ENCODE measurements at places on chromosomes 6 and 20. TPM values are rescaled to one million over a fixed set of nuclear protein-coding genes. Genes with fewer than 3 reads are reported as not detected.

The CCN5 gene
- total RNA-seq = not detected

The SUMO4 gene
- 3.6 TPM for total RNA-seq

The COL20A1 gene
- total RNA-seq = 0.47 TPM

The STMND1 gene
- 0.22 TPM for total RNA-seq

The SLC22A16 gene
- not detected for total RNA-seq

DNA sequence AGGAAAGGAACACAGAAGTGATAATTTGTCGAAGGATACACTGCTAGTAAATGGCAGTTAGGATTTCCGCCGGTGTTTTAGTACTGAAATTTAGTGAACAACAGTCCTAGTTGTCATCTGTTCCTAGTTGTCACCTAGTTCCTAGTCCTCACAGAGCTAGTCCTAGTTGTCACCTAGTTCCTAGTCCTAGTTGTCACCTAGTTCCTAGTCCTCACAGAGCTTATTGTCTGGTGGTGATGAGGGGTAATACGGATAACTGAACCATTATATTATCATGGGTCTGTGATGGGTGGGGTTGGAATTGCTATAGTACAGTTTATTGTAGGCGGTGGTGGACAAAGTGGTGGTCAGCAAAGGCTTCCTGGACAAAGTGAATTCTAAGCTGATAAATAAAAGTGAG is 1.8 kb downstream of the SNRNP48 start:
- no peak for DNase-seq
- H3K4me3 ChIP-seq = peak overlapping the region; percentile 98
- peaks cover 37% of the 10 kb centered on the region for H3K4me1 ChIP-seq
- no peak overlapping the region for H3K27ac ChIP-seq
- H3K36me3 ChIP-seq = peaks cover 7% of the 10 kb centered on the region
- H3K27me3 ChIP-seq = no peaks in the 10 kb centered on the region

- H3K36me3 ChIP-seq = no peaks in the 10 kb centered on the region
- peaks cover 19% of the 10 kb centered on the region for H3K4me1 ChIP-seq
- H3K27ac ChIP-seq = no peak overlapping the region
These were observed 94.6 kb upstream of the SUPT3H start for GRCh38 chr6:45472382-45472781.

GRCh38 chr20:44389871-44390270 is 34.4 kb downstream of the HNF4A start:
- H3K4me3 ChIP-seq = no peak overlapping the region
- H3K27me3 ChIP-seq = no peaks in the 10 kb centered on the region
- H3K36me3 ChIP-seq = peaks cover 2% of the 10 kb centered on the region
- H3K27ac ChIP-seq = no peak overlapping the region

DNA sequence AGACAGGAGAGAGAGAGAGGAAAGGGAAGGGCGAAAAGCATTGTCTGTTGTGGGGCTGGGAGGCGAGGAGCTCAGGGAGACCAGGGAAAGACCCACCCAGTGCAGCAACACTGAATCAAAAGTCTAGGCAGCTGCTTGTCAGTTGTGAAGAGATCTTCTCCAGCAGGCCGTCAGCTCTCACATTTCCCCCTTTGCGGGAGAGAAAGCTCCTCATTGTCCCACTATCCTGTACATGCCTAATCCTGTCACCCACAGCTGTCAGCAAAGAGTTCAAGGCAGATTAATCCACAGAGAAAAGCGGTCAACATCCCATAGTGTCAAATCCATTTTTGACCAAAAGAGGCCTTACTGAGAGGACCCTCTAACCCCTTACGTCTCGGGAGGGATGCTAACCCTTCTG is 27.3 kb downstream of the RNF182 start:
- H3K27ac ChIP-seq = no peak overlapping the region
- DNase-seq = no peak
- no peaks in the 10 kb centered on the region for H3K27me3 ChIP-seq
- H3K4me1 ChIP-seq = no peaks in the 10 kb centered on the region
- H3K36me3 ChIP-seq = peaks cover 6% of the 10 kb centered on the region

- peaks cover 3% of the 10 kb centered on the region for H3K27me3 ChIP-seq
- H3K4me3 ChIP-seq = no peak overlapping the region
- H3K36me3 ChIP-seq = no peaks in the 10 kb centered on the region
- no peak overlapping the region for H3K27ac ChIP-seq
These were observed 750.4 kb downstream of the QKI start for GRCh38 chr6:164164876-164165275.

DNA sequence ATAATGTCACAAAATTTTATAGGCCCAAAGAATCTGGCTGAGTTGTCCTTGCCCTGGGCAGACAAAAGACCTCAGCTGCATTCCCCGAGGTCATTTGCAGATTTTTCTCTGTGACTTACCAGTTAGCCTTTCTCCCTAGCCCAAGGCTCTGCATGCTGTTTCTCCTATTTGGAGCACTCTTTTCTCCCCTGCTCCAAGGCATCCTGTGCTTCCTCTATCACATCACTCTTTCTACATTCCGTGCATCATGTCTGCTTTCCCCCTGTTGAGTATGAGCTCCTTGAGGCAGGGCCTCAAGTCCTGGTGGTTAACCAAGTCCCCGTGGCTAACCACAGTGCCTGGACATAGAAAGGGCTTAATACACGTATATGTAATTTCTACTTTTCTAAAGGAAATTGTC is 593 bp upstream of the GSTA3 start:
- no peak overlapping the region for H3K4me3 ChIP-seq
- H3K4me1 ChIP-seq = no peaks in the 10 kb centered on the region
- DNase-seq = no peak
- H3K36me3 ChIP-seq = no peaks in the 10 kb centered on the region
- no peaks in the 10 kb centered on the region for H3K27me3 ChIP-seq

GRCh38 chr6:149049230-149049629 is 268.3 kb upstream of the TAB2 start:
- no peaks in the 10 kb centered on the region for H3K27me3 ChIP-seq
- H3K27ac ChIP-seq = no peak overlapping the region
- DNase-seq = no peak
- H3K36me3 ChIP-seq = no peaks in the 10 kb centered on the region
- no peak overlapping the region for H3K4me3 ChIP-seq

GRCh38 chr6:7954477-7955200 is 44.1 kb upstream of the TXNDC5 start:
- no peaks in the 10 kb centered on the region for H3K36me3 ChIP-seq
- no peaks in the 10 kb centered on the region for H3K4me1 ChIP-seq
- no peak overlapping the region for H3K4me3 ChIP-seq
- no peak for DNase-seq
- no peak overlapping the region for H3K27ac ChIP-seq
- peaks cover 5% of the 10 kb centered on the region for H3K27me3 ChIP-seq

- DNase-seq = no peak
- H3K4me1 ChIP-seq = peaks cover 25% of the 10 kb centered on the region
- H3K36me3 ChIP-seq = no peaks in the 10 kb centered on the region
- H3K4me3 ChIP-seq = no peak overlapping the region
- no peak overlapping the region for H3K27ac ChIP-seq
These were observed 85.6 kb downstream of the GPR6 start for GRCh38 chr6:110063594-110064263.

- no peaks in the 10 kb centered on the region for H3K27me3 ChIP-seq
- H3K4me3 ChIP-seq = no peak overlapping the region
- no peaks in the 10 kb centered on the region for H3K4me1 ChIP-seq
- H3K36me3 ChIP-seq = no peaks in the 10 kb centered on the region
- no peak for DNase-seq
These were observed 74.6 kb downstream of the DTD1 start for GRCh38 chr20:18662279-18663040.

DNA sequence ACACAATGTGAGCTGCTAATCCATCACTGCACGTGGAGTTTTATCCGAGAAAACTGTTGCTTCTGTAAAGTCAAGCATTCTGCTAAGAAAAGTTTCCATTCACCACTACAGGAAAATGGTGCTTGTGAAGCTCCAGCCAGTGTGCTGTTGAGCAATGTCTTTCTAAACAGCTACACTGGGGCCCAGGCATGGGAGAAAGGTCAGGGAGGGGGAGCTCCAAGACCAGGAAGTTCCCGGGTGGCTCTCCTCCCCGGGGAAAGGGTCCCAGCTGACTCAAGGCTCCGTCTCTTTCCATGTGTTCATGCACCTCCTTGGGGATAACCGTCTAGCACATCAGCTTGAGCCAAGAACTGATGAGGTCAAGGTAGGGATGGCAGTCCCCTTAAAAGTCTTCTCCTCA is 20.5 kb downstream of the RPP40 start:
- H3K4me1 ChIP-seq = no peaks in the 10 kb centered on the region
- peaks cover 5% of the 10 kb centered on the region for H3K27me3 ChIP-seq
- H3K4me3 ChIP-seq = no peak overlapping the region
- no peak overlapping the region for H3K27ac ChIP-seq
- H3K36me3 ChIP-seq = peaks cover 3% of the 10 kb centered on the region

DNA sequence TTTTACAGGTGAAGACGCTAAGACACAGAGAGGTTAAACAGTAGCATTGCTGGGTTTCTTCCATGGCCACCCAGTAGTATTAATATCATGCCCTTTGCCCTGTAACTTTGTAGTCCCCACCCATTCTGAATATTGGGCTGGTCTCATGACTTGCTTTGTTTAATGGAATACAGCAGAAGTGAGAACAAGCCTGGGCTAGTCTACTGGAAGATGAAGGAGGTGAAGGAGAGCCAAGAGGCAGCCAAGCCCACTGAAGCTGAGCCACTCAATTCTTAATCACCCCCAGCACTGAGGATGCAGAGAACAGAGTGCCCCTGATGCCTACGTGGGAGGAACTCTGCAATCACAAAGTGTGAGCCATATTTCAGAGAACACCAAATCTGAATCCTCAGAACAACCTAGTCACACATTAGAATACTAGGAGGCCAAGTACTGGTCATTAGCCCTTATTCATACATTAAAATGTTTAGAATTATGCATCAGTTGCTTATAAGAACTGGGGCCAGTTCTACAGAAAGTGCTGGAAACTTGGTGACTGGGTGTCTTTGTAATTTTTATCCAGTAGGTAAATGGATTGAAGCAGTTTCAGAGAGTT is 270.1 kb upstream of the PRND start:
- H3K27ac ChIP-seq = no peak overlapping the region
- no peaks in the 10 kb centered on the region for H3K4me1 ChIP-seq
- no peak overlapping the region for H3K4me3 ChIP-seq
- no peak for DNase-seq

DNA sequence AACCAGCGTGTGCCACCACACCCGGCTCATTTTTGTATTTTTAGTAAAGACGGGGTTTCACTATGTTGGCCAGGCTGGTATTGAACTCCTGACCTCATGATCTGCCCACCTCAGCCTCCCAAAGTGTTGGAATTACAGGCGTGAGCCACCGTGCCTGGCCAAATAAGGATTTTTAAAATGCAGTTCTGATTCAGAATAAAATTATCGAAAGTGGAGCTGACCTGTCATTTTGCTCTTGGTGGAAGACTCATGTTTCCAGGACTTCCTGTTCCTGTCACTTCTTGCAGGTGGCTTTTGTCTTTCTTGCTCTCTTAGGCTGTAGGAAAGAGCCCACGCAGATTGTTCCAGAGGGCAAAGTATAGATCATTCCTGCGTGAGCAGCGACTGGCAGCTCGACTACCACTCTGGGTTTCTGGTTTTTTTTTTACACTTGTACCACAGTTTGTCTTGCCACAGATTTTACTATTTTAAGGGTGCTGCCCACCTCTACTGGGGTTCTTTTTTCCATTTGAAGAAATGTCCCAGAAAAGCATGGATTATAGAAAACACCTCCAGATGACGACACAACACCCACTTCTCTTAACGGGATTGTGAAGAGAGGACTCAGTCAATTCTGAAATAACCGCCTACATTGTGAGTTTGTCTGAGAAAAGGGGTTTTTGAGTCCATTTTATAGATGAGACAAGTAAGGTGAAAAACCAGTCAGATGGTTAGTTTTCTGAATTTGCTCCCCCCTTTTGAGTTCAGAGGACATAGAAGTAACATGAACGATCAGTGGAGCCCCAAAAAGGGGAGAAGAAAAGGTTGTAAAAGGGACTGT is 7.5 kb downstream of the JARID2 start:
- peaks cover 47% of the 10 kb centered on the region for H3K4me1 ChIP-seq
- no peaks in the 10 kb centered on the region for H3K27me3 ChIP-seq
- H3K36me3 ChIP-seq = peaks cover 7% of the 10 kb centered on the region
- no peak overlapping the region for H3K27ac ChIP-seq

- no peak for DNase-seq
- H3K27ac ChIP-seq = no peak overlapping the region
- no peaks in the 10 kb centered on the region for H3K27me3 ChIP-seq
- no peaks in the 10 kb centered on the region for H3K4me1 ChIP-seq
- no peak overlapping the region for H3K4me3 ChIP-seq
- peaks cover 30% of the 10 kb centered on the region for H3K36me3 ChIP-seq
These were observed 30.1 kb downstream of the PRPH2 start for GRCh38 chr6:42692137-42692911.

DNA sequence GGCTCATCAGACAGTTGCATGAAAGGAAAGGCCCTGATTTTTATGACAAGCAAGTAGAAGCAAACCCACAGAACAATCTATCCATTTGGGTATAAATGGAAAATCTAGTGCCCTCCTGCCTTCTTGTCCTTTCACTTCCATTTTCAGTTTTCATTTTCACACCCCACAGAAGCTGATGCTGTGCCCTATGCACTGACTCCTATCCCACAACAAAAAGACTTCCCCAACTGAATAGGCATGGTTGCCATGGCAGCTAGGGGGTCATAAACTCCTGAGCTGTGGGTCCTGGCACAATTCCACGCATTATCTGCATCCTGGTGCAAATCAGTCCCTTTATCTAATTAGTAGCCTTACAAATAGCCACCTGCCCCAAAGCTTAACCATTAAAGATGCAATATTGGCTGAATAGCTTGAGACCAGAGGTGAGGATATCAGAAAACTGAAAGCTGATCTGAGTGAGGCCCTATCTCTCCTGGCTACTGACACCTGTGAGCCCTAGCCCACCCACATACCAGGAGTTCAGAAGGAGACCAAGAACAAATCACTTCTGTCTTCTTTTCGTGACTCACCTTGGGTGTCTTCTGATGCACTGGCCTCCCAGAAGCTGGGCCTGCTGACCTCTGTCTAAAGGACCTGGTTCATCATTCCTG is 34.9 kb upstream of the HEY2 start:
- DNase-seq = no peak
- peaks cover 18% of the 10 kb centered on the region for H3K4me1 ChIP-seq

DNA sequence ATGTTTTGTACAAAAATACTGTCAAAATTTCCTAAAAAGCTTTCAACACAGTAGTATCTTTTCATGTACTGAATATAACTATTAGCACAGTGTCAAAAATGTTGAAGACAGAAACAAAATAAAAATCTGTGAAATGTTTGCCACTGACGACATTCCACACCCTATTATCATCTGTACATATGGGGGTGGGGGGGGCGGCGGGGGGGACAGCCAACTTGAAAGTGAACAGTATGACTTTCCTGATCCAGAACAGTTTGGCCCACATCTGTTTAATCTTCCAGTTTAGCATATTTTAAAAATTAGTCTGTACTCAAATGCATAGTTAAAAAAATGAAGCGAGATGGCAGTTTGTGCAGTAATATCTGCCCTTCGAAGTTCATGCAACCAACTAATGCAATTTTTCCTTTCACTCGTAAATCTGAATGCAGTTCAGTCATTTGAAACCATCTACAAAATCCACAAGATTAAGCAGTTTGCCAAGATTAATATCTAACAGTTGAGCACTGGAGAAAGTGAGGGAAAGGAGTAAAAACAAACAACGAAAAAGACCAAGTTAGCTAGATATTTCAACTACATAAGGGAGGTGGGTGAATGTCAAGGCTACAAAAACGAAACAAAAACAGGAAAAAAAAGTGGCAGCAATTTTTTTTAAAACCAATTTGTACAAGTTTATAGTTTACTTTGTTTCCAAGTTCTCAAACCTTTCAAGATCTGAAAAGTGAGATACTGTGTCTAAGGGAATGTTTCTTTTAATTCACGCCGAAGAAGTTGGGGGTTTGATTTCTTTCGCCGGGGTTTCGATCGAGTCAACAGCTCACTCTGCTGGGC is 1.9 kb downstream of the CITED2 start:
- H3K27me3 ChIP-seq = no peaks in the 10 kb centered on the region
- no peak for DNase-seq
- peaks cover 7% of the 10 kb centered on the region for H3K36me3 ChIP-seq
- H3K4me1 ChIP-seq = peaks cover 58% of the 10 kb centered on the region
